Endodermal cell (in vitro differentiated cells): ENCODE measurements at places on chromosomes 3 and 15.
A peak's percentile ranks its signal among the peaks of the same experiment; 100 is the strongest.

GRCh38 chr3:11592445-11593298 lies 51.0 kb downstream of the VGLL4 start:
- peak; percentile 40 for DNase-seq

GRCh38 chr3:143040261-143040879 lies 39.0 kb downstream of the U2SURP start:
- DNase-seq, result no peak

DNA sequence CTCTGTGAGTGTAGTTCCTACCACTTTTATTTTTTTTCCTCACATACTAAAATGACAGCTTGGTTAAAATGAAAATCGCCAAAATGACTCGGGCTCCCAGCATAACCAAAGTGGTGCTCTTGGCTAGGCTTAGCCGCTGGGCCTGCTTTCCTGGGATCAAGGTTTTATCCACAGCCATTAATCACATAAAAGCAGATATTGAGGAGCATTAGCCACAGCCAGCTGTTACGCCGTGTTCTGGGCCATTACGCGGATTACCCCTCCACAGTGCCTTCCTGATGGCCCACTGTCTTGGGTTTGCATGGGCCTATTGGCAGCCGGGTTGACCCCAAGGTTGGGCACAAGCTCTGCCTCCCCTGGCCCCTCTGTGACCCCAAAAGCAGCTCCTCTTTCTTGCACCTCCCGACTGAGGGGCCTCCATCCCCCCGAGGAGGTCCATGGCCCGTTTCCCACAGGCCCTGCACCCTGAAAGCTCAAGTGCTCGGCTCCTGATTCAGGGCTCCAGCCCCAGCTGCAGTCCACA lies 30.4 kb upstream of the TRPM1 start:
- no peak for DNase-seq

- DNase-seq, result no peak
Measured at GRCh38 chr3:66476852-66477381, 23.9 kb downstream of the LRIG1 start.

- no peak for DNase-seq
Measured at GRCh38 chr3:175479800-175480199, 620.7 kb downstream of the NAALADL2 start.

GRCh38 chr3:71127844-71128243 lies 455.7 kb downstream of the FOXP1 start:
- no peak for DNase-seq

GRCh38 chr15:64864068-64864467 lies 22.4 kb downstream of the PLEKHO2 start:
- DNase-seq, result no peak

DNA sequence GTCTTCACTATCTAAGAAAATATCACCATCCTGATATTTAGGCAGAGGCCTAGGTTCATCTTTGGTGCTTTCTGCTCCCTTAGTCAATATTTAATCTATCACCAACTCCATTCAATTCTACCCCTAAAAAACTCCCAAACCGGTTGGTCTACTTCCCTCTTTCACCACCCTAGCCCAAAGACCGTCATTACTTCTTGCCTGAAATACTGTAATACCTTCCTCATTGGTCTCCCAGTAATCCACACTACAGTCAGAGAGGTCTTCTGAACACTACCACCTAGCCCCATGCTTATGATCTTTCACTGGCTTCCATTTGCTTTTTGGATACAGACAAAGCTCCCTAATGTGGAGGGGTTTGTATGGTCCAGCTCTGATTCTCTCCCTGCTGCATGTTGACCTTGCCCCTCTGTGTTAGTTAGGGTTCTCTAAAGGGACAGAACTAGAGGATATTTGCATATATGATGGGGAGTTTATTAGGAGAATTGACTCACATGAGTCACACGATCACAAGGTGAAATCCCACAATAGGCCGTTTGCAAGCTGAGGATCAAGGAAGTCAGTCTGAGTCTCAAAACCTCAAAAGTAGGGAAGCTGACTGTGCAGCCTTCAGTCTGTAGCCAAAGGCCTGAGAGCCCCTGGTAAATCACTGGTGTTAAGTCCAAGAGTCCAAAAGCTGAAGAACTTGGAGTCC lies 36.4 kb upstream of the ATP2C1 start:
- DNase-seq, result no peak

DNA sequence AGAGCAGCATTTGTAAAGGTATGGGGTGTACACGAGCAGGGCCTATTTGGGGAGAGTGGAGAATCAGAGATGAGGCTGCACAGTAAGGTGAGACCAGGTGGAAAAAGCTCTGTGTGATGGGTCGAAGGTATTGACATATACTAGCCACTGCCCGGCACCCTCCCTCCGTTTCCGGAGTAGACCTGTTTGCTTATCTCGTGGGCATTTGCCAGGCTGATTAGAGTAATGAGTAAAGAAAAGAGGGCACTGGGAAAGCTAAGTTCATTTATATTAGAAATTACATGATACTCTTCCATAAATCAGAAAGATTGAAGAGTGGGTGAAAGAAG lies 46.2 kb upstream of the ATG7 start:
- no peak for DNase-seq

DNA sequence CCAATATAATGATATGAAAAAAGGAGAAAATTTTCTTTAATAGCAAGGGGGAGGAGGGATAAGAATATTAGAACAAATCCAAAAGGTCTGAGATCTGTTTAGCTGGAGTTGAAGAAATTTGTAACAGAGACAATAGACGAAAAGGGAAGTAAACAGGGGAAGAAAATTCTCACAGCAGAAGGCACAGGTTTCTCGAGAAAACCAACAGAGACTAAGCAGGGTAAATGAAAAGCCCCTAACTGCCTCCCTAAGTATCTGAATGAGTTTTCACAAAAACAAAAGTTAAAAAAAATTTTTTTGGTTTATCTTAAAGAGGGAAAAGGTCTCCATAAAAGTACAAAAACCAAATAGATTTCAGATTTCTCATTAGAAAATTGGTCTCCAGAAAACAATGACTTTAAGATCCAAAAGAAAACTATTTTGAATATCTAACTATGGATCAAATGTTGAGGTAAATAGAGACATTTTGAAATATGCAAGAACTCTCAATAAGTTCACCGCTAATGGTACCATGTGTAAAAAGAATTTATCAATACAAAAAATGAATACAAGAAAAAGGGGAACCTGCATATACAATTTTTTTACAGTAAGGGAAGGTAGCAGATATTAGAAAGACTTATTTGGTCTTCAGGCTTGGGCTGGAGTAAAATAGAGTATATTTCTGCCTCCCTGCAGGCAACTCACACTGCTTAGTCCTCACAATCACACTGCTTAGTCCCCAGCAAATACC lies 23.9 kb upstream of the NEK10 start:
- no peak for DNase-seq

DNA sequence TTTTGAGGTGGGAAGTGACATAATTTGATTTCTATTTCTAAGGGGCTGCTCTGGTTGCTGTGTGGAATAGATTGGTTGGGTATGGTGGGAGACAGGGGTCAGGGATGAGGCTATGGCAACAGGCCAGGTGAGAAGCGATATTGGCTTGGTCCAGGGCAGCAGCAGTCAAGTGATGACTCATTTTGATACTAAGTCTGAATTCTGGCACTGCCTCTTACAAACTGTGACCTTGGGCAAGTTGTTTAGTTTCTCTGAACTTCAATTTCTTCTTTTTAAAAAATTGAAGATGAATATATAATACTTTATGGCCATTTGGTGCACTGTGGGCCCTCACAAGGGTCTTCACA lies 40.4 kb upstream of the CLSTN2 start:
- DNase-seq, result no peak

DNA sequence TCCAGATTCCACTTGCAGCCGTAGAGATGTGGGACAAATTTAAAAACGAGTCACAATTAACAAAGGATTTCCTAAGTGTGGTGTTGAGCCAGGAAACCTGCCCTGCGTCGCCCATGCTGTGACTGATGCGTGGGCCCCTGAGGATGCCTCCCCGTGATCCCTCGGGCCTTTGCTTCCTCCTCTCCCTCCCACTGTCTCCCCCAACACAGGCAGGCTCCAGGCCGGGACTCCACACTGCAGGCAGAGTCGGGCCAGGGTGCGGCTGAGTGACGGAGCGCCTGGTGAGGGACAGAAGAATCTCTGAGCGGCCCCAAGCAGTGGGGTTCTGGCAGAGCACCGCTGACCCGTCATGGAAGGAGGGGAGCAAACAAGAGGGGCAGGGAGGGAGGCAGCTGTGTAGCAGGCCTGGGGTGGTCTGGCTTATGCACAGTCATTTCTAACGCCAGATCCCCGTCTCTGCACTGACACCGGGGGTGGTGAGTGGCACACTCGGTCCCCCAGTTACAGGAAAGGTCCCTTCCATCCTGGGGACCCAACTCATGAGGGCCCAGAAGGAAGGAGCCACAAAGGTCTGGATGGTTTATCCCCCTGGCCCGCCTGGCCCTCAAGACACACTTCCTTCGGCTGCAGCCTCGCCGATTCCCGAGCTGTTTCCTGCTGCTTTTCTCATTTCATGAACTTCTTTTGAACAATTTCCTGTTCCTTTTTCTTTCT lies 91.0 kb downstream of the XXYLT1 start:
- peak; percentile 40 for DNase-seq

- no peak for DNase-seq
Measured at GRCh38 chr3:10260211-10260701, 12.0 kb downstream of the TATDN2 start.

DNA sequence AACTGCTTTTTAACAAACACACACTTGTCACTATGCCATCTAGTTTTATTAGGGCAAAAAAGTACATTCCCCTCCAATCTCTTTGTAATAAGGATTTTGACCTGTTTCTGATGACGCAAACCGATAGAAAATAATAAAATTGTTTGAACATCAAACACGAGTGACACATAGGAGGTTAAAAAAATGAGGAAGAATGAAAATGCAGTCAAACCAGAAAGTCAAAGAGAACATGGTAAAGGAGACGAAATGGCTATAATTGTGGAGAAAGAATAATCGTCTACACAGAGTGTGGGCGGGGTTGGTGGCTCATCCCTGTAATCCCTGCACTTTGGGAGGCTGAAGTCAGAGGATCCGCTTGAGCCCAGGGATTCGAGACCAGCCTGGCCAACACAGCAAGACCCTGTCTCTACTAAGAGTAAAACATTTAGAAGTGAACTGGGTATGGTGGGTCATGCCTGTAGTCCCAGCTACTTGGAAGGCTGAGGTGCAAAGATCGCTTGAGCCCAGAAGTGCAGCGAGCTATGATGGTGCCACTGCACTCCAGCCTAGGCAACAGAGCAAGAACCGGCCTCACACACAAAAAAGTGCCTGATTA lies 83.2 kb downstream of the MEIS2 start:
- no peak for DNase-seq

GRCh38 chr3:14487086-14487485 lies 53.1 kb downstream of the GRIP2 start:
- DNase-seq, result no peak

- DNase-seq, result no peak
Measured at GRCh38 chr15:64305261-64305660, 50.7 kb downstream of the CSNK1G1 start.

- peak; percentile 56 for DNase-seq
Measured at GRCh38 chr3:36943601-36944000, 1.3 kb downstream of the TRANK1 start.

- no peak for DNase-seq
Measured at GRCh38 chr3:65623362-65623761, 415.4 kb downstream of the MAGI1 start.

DNA sequence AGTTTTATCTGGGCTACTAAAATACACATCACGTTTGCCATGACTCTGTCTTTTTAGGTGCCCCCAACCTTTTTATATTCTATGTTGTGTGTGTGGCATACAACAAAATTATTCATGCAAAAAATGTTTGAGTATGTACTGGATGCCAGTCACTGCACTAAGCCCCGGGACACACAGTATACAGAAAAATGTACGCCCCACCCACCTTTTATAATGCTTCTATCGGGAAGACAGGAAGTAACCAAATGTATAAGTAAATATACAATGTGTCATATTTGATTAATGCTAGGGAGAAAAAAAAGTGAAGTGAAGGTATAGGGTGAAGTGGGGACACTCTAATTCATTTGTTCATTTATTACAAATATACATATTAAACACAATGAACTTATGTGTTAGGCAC lies 503.4 kb upstream of the MDFIC2 start:
- DNase-seq, result no peak

GRCh38 chr3:38658841-38659240 lies 9.4 kb upstream of the SCN5A start:
- DNase-seq, result peak; percentile 63

GRCh38 chr3:100737334-100737733 lies 28.0 kb downstream of the TFG start:
- DNase-seq, result peak; percentile 64

GRCh38 chr15:80444680-80445251 lies 40.6 kb downstream of the ARNT2 start:
- no peak for DNase-seq

DNA sequence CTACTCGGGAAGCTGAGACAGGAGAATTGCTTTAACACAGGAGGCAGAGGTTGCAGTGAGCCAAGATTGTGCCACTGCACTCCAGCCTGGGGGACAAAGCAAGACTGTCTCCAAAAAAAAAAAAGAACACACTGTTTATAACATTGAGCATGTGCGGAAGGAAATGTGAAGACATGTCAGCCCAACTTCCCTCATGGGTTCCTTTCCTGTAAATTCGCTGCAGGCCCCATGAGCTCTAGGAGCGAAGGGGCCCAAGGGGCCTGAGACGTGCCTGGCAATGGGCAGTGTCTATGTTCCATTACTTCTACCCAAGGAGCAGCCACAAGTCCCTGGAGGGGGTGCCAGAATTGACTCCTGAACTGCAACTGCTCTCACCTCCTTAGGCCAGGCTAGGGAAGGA lies 3.2 kb downstream of the PFKFB4 start:
- no peak for DNase-seq

GRCh38 chr3:39286771-39287170 lies 6.9 kb upstream of the CX3CR1 start:
- no peak for DNase-seq

- DNase-seq, result no peak
Measured at GRCh38 chr15:69926721-69927120, 171.0 kb downstream of the TLE3 start.

- DNase-seq, result no peak
Measured at GRCh38 chr3:40366203-40367162, 20.5 kb upstream of the ENTPD3 start.

DNA sequence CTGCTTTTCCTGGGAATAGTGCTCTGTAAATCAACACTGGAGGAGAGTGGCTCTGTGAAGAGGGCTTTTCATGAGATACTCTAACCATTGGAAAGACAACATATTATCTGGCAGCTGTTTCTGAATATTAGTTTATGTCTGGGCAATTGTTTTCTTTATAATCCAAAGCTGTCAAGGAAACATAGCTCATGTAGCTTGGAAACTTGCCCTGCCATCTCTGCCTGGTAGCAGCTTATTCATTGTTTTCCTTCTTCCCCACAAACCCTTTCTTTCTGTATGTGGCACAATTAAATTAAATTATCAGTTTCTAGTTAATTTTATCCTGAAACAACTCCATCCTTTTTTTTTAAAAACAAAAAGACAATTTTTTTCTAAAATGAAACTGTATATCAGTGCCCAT lies 160.0 kb downstream of the EDEM1 start:
- DNase-seq, result no peak

- DNase-seq, result no peak
Measured at GRCh38 chr15:63340878-63341277, 40.8 kb downstream of the CA12 start.
